SJSA1 (cell line): ENCODE measurements at places on chromosomes 3 and 15. TPM values are rescaled to one million over a fixed set of nuclear protein-coding genes. Genes with fewer than 3 reads are reported as not detected.

DNA sequence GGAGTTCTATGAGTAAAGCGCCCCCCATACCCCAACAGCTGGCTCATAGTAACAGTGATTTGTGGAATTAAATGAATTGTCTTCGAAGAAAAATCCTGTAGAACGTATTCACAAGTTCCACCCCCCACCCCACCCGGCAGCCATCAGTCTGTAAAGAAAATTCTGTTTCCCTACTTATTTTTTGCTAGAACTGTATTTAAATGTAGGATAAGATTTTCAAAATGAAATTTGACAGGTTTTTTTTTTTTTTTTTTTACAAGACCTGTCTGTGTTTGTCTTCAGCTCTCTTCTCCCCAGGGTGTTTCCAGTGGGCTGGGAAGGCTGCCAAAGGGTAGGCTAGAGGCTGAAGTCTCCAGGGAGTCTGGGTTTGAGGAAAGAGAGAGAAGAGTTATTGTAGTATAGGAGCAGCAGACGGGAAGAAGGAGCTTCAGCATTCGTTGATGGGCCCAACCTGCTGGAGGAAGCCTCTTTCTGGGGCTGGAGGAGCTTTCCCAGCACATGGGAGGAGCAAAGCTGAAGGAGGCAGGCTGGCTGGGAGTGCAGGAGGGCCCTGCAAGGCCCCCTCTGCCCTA, 130.6 kb upstream of the SEMA6D start:
- no peak for DNase-seq

PCSK6 gene
- total RNA-seq: 0.44 and 1.7 TPM in 2 replicates

UNC13C gene
- not detected in 2 replicates for total RNA-seq

GRCh38 chr15:77001966-77002365, 7.0 kb downstream of the PSTPIP1 start:
- DNase-seq: no peak

XCR1 gene
- not detected in 2 replicates for total RNA-seq

CRABP1 gene
- total RNA-seq: not detected in 2 replicates

FGF7 gene
- total RNA-seq: 0.08 TPM in 1 of 2 replicates, not detected in the other

DNA sequence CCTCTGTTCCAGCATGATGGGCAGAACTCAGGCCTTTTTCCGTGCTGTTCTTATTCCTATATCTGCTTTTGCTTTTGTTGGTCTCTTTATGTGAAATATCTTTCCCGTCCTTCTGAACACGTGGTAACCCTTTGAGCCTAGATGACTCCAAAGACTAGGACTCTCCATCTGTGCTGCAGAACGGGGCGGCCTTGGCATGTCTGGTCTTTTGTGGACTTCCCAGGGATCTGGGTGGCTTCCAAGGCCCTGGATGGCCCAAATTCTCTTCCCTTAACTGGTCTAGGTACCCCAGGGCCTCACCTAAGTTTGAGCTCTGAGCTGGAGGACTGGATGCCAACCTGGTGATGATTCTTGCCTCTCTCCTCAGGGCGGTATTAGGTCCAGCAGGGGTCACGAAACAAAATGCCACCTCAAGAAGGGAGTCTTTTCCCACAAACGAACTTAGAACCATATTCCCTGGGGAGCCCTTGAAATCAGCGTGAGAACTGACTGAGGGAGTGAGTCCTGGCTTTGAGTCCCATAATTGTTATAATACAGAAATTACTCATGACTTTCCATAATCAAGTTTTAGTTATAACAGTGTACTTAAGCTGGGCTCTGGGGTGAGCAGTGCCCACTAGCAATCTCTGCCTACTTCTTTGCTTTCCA, 13.8 kb downstream of the TLNRD1 start:
- DNase-seq: no peak

HESX1 gene
- 0.11 TPM in 1 of 2 replicates, not detected in the other for total RNA-seq

NSMCE3 gene
- total RNA-seq: 11.1 and 14.7 TPM in 2 replicates

SLC28A2 gene
- total RNA-seq: not detected in 2 replicates

DNA sequence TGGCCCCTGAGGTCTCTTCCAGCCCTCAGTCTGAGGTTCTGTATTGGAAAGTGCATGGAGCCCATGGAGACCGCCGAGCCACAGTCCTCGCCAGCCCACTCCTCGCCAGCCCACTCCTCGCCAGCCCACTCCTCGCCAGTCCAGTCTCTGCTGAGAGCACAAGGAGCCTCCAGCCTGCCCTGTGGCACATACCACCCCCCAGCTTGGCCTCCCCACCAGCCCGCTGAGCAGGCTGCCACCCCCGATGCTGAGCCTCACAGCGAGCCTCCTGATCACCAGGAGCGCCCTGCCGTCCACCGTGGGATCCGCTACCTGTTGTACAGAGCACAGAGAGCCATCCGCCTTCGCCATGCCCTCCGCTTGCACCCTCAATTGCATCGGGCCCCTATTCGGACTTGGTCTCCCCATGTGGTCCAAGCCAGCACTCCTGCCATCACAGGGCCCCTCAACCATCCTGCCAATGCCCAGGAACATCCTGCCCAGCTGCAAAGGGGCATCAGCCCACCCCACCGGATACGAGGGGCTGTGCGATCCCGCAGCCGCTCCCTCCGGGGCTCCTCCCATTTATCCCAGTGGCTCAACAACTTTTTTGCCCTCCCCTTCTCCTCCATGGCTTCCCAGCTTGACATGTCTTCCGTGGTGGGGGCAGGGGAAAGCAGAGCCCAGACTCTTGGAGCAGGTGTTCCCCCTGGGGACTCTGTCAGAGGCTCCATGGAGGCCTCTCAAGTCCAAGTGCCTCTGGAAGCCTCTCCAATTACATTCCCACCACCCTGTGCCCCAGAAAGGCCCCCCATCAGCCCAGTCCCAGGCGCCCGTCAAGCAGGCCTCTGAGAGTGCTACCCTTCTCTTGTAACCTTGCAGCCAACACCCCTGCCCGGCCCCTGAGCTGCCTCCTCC, 40.9 kb downstream of the PML start:
- no peak for DNase-seq

STAB1 gene
- not detected in 2 replicates for total RNA-seq

PLS1 gene
- total RNA-seq: 5.2 and 5.4 TPM in 2 replicates

TBC1D23 gene
- 22.5 and 35.3 TPM in 2 replicates for total RNA-seq

DNA sequence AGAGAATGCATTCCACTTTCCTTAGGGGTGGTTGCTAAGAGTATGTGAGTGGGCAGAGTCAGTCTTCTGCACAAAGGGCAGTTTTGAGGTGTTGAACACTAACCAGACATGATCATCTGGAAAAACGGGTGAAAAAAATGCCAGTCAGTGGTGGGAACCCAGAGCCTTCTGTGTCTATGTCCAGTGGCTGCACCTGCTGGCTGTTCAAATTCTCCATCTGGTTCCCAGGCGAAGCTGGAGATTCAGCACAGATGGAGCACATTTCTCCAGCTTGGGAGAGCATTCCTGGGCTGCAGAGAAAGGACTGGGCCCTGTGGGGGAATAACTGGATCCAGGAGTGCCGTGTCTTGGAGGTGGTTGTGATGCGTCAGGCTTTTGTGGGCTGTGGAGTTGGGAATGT, 74.1 kb downstream of the TRAK1 start:
- DNase-seq: no peak

- no peak for DNase-seq
These were observed 58.8 kb downstream of the TRAK1 start for GRCh38 chr3:42149975-42150374.

DNAJC17 gene
- total RNA-seq: 51.5 and 51.7 TPM in 2 replicates

PPM1L gene
- total RNA-seq: 0.03 and 0.24 TPM in 2 replicates
